ENCODE measurements at places on chromosomes 7 and 10.
A peak's percentile ranks its signal among the peaks of the same experiment; 100 is the strongest.

- no peak for DNase-seq
These were observed 17.2 kb upstream of the AKR1C1 start for GRCh38 chr10:4945766-4946717.

DNA sequence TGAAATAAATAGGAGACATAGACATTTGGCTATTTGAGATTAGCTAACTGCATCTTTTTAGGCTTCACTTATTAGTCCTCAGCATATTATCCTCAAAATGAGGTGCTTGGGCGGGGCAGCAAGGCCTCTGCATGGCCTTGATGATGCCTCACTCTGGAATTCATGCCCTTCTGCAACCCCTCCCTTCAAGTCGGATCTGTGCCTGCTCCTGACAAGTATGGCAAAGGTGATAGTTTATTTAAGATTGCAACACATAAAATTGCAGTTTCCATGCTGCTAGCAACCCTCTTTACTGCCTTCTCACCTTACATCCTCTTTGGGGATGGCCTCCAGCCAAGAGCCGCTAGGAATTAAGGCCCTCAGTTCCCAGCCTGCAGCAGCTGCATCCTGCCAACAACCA is 241.3 kb upstream of the ADARB2 start:
- no peak for DNase-seq

DNA sequence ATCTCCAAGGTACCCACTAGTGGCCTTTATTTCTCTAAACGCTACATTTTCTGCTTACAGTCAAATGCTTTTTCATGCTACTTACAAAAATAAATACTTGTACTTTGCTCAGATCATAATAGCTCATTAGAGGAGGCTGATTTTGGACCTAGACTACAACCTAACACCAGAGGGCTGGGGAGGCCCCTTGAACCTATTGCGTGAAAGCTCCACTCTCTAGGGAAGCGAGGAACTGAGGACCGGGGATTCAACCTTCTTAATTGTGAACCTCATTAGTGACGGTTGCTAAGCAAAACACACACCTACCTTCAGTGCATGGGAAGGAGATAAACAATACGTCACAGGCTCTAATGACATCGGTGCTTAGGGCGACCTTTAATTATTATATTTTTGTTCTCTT is 92.1 kb downstream of the EBF3 start:
- no peak for DNase-seq

DNA sequence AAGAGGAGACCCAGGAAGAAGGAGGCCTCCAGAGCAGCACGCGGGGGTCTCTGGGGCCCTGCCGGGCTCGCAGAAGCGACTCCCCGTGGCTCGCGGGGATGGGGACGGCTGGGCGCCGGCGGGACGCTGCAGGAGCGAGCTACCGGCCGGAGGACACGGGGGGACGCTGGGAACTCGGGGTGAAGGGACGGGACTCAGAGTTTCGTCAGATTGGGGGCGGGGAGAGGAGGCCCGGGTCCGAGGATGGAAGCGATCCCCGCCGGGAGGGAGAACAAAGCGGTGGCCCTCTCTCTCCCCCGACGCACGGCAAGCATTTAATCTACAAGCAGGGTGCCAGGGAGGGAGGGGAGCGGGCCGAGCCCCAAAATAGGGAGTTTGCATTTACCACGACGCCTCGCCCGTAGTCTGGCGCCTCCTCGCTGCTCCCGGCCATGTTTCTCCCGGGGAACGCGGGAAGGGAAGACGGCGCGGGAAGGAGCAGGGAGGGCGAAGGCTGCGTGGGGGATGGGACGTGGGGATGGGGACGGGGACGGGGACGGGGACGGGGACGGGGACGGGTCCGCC is at the start of gene PRTFDC1:
PRTFDC1 (minus strand) TSS at position 464 of the 564 bp plus-strand sequence; CDS start at position 433, 31 bp downstream.
- peak; percentile 29 for DNase-seq

- DNase-seq: no peak
These were observed 1.4 kb downstream of the MDH2 start for GRCh38 chr7:76049295-76049694.

GRCh38 chr10:89706011-89706410 is 4.6 kb downstream of the KIF20B start:
- DNase-seq: no peak

DNA sequence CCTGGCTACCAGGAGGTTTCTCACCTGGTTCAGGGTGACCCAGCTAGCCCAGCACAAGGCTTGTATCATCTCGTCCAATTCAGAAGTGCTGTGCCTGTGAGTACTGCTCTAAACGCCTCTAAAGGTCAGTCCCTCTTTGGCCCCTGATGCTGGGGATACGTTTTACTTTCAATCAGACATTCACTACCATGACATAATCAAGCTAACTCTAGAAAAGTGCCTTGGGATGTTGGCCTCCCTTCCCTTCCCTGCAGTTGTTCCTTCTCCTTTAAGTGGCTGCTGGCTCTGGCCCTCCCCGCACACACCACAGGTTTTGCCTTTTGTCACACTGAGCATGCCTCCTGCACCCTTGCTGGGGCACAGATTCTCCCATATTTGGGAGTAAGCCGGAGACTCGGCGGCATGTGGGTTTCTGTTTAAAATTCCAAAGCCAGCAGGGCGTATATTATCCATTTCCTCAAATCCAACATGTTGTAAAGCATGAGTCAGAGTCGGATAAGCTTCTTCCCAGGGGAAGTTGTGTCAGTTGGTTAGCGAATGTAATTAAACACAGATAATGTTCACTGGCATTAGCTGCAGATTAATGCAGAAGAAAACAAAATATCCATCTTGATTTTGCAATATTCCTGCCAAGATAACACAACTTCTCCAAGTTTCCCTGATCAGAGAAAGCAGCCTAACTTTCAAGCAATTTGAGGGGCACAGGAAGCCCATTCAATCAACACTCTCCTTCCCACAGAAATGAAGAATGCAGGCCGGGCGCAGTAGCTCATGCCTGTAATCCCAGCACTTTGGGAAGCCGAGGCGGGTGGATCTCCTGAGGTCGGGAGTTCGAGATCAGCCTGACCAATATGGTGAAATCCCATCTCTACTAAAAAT is 31.8 kb upstream of the VCL start:
- no peak for DNase-seq

GRCh38 chr7:113548561-113548960 is 370.2 kb downstream of the PPP1R3A start:
- DNase-seq: no peak

- no peak for DNase-seq
These were observed 303.9 kb downstream of the WDR37 start for GRCh38 chr10:1360011-1360557.

DNA sequence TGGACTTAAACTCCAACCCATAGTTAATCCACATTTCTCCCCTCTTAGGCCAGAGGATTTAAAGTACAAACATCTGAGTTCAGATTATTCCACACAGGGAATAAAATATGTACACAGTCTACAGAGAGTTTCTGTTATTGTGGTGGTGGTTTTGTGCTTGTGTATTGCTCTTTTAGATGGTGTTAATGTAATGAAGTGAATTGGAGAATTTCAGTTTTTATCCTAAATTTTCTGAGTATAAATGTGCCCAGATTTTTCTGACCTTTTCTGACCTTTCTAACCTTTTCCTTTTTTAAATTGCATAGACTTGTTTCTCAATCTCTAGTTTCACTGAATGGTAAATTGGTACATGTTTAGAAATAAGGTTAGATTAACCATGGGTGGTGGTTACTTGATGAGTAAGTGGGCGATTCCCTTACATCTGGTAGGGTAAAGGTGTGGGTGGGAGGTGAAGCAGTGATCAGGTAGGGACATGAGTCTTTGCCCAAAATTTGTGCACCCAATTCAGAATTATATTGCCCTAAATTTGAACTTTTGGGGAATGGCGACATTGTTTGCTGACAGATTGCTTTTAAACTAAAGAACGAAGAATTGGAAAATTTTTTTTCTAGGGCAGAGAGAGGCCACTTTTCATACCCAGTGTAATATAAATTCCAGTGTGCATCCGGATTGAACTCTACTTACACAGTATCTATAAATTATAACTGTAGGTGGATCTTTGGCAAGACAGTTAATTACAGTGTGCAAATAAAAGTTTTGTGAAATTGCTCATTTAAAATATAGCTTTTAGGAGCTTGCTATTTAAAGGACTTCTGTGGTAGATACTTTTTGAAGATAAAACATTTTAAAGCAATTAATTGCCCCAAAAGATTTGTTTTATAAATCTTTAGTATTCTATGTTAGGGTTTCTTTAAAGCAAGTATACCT is 62.2 kb downstream of the ST7 start:
- DNase-seq: no peak

DNA sequence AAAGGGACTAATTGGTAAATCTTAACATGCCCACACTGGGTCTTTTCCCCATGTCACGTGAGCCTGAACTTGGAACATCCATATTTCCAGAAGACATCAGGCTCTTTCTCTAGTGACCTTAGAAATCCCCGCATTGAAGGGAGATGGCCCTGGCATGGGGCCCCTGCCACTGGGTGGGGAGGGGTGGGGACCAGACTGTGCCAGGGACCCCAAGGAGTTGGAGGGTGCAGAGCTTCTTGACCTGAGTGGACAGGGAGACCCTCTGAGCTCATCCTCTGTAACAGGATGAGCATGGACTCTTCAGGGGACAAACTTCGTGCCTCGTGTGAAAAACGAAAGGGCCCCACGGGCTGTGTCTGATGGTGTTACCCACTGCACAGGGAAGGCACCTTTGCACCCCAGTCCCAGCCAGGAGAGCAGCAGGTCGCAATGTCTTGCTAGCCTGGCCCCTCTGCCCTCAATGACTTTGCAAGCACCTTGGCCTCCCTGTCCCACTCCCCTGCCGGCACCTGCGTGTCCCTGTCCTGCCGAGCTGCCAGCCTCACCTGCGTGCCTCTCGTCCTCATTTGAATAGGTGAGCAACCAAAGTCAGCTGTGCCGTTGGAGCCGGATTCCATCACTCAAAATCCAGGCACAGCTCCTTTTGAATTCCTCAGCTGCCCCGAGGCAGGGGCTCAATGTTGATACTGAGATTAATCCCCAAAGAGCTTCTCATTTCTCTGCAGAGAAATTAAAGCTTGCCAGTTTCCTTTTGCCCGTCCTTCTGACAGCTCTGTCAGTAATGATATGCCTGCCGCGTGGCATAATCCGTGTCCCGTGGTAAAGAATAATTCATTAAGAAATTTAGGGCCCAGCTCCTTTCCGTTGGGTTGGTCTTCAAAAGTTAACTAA is 234.9 kb downstream of the EBF3 start:
- DNase-seq: no peak

DNA sequence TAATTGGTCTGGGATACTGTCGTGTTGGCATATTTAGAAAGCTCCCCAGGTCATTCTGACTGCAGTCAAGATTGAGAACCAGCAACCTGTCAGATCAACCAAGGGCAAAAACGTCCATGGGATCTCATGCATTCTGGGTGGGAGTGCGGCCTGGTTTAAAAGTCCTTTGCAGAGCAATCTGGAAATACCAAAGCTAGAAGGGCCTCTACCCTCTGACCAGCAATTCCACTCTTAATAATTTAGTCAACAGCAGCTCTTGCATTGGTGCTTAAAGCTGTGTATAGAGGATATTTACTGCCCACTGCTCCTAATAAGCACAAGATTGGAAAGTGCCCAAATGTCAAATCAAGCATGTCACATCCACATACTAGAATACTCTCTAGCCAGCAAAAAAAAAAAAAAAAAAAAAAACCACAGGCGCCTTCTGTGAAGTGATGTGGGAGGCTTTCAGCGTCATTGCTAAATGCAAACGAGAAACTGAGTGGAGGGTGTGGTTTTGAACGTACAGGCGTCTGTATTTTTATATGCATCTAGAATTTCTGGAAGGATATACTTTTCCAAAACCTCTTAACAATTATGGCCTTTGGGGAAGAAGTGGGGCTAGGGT is 44.8 kb upstream of the HSPA12A start:
- no peak for DNase-seq

DNA sequence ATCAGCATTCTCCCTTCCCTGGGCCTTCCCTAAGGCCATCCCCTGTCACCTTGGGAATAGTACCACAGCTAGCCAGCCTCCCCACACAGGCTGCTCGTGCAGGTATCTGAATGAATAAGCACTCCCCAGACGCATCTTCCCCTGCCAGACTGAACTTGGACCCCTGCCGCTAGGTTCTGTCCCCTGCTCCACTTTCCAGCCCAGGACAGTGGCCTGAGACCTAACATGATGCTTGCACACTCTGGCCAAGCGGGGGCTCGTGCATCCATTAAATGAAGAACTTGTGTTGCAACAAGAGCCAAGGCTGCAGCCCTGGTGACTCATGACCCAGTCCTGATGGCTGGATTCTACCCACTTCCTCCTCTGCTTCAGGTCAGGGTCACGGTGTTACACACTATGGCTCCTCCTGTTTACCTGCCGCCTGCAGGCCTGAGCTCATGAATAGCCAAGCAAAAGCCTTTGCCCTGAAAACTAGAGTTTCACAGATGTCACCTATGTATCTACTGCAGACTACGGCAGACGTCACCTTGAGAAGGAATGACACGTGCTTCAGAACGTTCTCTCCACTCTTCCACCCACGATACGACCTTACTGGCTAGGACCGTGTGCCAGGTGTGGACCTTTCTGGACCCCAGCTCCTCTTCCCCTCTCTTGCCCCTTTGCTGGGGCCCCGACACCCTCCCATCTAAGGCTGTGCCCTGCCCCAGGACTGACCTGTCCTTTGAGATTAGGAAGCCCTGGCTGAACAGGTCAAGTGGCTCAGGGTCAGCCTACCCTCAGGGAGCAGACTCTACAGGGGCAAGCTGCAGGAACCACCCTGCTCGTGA is 6.5 kb downstream of the ASB13 start:
- no peak for DNase-seq

GRCh38 chr7:13055732-13056368 is 368.4 kb downstream of the ARL4A start:
- no peak for DNase-seq

- no peak for DNase-seq
These were observed 490.5 kb downstream of the TCERG1L start for GRCh38 chr10:130820880-130821482.

GRCh38 chr10:57142925-57143576 is 782.0 kb upstream of the ZWINT start:
- DNase-seq: no peak

DNA sequence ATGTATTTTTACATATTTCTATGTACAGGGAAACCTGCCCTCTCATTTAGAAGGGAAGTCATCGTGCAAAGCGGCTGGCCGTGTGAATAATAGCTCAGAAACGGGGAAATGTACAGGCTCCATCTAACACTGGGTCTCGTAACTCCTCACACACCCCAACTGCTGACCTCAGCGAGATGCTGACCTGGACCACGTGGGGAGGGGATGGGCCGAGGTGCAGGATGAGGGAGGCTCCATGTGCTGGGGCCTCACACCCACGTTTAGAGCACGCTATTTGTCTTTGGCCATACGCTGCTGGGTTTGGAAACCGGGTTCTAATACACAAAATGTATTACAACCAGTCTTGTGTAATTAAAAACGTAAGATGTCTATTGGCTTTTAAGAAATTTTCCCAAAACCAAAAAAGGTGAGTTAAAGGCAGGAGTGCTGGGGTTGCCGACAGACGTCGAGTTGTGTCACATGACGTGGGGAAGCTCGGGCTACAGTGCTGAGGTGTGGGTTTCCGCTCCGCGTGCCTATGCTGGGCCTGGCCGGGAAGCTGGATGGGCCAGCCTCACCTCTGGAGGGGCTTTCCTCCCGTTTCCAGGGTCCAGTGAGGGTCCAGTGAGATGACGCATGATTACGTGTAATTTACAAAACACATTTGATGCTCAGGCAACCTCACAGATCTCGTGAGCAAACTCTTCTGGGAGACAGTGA is 215.6 kb downstream of the DNAJB6 start:
- no peak for DNase-seq

Measured in activated CD4-positive, alpha-beta T cell treated with anti-CD3 and anti-CD28 coated beads, Interleukin-2, amount 50 U/mL, for 48 hours (primary cell).